NAMALWA (cell line): ENCODE measurements at places on chromosomes 4 and X.
A peak's percentile ranks its signal among the peaks of the same experiment; 100 is the strongest.

DNA sequence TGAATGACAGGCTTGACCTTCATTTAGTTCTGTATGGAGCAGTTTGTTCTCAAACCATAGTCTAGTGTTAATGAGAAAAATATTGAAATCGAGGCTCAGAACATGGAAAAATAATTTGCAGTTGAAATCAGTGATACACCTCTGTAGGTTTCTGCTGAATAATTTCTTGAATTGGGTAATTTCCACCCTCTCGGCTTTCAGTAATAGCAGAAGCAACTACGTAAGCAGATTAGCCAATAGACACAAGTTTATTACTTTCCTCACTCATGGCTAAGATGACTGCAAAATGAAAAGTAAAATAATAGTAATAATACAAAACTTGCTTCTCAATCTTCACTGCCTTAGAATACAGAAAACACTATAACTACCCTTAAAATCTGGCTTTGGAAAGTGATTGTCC lies 46.0 kb downstream of the USP38 start:
- no peak for DNase-seq

DNA sequence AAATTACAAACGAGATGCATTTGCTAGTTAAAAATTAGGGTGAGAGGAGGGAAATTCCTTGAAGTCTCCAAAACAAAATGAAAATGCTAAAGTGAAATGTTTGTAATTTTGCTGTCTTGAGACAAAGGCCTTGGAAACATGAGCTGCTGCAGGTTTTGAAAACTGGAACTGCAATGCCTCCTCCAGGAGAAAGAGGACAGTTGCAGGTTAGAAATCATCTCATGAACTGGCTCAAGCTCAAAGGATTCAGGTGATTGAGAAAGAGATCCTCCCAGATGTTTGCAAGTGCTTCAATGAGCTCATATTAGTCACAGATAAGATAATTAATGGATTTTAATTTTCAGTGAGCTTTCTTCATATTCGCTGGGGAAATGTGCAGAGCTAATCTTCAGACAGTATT lies 32.4 kb downstream of the SMPX start:
- peak; percentile 18 for DNase-seq

- DNase-seq, result no peak
Observed at GRCh38 chr4:149993030-149993429, 85.2 kb upstream of the DCLK2 start.

GRCh38 chr4:135122457-135122856 lies 920.9 kb upstream of the PABPC4L start:
- DNase-seq, result no peak

DNA sequence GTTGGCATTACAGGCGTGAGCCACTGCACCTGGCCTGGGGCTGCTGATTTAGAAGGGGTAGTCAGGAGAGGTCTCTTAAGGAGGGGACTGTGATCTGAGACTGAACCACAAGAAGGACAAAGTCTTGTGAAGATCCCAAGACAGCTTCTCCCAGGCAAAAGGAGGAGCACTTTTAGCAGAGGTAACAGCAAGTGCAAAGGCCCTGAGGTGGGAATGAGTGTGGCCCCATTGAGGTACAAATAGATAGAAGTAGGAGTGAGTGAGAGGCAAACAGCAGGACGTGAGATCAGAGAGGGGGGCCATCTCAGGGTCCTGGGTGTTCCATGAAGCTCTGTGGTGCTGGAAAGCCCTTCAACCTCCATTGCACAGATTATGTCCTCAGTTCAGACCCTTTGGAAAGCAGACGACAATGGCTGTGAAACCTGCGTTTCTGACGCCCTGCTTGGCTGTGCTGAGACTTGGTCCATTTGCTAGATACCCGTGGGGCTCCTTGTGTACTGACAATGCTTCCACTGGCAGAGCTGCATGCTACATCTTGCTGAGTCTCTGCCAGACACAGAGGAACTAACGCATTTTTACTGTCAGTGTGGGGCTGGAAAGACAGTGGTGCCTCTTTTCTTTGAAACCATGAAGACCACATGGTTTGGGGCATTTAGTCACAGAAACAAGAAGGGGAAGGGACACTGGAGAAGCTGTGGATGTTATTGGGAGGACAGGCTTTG lies 1.3 kb upstream of the CCKAR start:
- no peak for DNase-seq

DNA sequence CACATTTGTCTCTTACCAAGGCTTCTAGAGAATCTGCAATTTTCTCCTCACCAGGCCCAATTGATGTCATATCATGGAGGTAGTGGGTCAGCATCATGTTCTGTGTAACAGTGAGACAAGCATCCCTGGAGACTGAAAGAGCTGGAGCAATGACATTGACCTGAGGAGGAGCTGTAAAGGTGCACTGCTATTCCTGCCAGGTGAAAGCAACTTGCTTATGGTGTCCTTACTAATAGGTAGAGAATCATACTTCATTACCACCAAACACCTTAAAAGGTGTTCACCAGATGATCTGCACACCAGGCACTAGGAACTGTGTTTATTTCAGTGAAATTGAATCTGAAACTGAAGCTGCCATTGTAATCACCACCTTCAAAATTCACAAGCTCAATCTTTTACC lies 188.7 kb downstream of the AFAP1 start:
- DNase-seq, result no peak

DNA sequence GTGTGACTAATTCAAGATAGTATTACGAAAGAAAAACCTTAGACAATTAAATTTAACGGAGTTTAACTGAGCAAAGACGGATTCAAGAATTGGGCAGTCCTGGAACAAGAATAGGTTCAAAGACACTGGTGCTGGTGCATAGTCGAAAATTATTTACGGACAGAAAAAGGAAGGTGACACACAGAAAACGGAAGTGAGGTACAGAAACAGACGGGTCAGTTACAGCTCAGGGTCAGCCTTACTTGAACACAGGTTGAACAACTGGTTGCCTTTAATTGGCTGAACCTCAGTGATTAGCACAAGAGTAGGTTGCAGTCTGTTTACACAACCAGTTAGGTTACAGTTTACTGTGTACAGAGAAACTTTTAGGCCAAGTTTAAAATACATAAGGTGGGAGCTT lies 31.5 kb downstream of the KLHL8 start:
- no peak for DNase-seq

- DNase-seq, result no peak
Observed at GRCh38 chr4:7700665-7701064, 239.0 kb downstream of the AFAP1 start.

DNA sequence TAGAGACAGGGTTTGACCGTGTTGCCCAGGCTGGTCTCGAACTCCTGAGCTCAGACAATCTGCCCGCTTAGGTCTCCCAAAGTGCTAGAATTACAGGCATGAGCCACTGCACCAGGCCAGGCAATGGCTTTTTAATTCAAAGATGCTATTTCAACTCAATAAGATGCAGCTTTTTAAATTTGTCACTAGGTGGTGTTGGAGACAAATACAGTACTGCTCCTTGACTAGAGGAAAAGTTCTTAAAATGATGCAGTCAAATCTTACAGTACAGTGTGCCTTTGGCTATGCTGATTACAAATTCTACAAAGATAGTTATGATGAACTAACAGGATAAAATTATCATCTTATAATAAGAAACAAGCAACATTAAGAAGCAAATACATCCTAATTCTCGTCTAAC lies 441.1 kb downstream of the KCNIP4 start:
- peak; percentile 21 for DNase-seq
